ENCODE measurements at places on chromosomes 3 and 15.

- no peak for DNase-seq
These were observed 42.3 kb upstream of the ARL8B start for GRCh38 chr3:5079761-5080160.

GRCh38 chr3:72298201-72299152 lies 513.5 kb upstream of the PROK2 start:
- no peak for DNase-seq

- DNase-seq, result no peak
These were observed 533.0 kb upstream of the SEMA6D start for GRCh38 chr15:47184003-47184907.

- DNase-seq, result no peak
These were observed 767.7 kb upstream of the LMCD1 start for GRCh38 chr3:7733933-7734332.

- no peak for DNase-seq
These were observed 12.7 kb downstream of the TRPM1 start for GRCh38 chr15:31088672-31089367.

DNA sequence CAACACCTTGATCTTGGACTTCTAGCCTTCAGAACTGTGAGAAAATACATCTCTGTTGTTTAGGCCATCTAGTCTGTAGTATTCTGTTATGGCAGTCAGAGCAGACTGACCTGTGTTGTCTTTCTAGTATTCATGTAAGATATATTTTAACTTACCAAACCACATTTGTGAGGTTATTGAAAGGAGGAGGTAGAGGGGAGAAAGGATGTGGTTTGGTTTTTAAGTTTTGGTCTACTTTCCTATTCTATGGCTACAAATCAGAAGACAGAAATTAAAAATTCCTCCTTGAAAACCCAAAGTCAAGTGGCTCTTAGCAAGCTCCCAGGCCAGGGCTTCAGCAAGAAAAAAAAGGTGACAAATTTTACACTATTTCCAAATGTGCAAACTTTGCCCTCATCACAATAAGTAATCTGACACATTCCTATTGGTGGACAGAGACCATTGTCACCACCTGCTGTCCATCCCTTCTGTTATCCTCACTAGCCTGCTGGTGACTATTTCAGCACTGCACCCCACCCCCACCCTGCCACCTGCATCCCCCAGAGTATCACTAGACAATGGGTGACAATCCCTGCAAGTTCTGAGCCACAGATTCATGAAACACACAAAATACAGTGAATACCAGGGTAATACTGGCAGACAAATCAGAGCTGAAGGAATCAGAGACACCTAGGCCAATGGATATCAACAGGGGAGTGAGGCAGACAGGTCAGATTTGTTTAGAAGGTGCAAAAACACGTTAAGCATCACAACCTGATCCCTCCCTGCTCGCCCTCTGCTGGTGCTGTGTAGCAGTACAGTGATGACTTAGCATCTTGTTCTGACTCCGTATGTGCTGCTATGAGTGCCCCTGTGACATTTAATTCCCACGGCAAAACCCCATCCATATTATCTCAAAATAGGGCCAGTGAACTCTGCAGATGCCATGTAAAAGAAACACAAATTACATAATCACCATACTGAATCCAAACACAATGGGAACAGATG lies 79.0 kb upstream of the DCLK3 start:
- DNase-seq, result peak; percentile 39

GRCh38 chr15:83970295-83970890 lies 265.2 kb upstream of the GOLGA6L4 start:
- no peak for DNase-seq

GRCh38 chr15:66772604-66773128 lies 70.6 kb downstream of the SMAD6 start:
- no peak for DNase-seq

DNA sequence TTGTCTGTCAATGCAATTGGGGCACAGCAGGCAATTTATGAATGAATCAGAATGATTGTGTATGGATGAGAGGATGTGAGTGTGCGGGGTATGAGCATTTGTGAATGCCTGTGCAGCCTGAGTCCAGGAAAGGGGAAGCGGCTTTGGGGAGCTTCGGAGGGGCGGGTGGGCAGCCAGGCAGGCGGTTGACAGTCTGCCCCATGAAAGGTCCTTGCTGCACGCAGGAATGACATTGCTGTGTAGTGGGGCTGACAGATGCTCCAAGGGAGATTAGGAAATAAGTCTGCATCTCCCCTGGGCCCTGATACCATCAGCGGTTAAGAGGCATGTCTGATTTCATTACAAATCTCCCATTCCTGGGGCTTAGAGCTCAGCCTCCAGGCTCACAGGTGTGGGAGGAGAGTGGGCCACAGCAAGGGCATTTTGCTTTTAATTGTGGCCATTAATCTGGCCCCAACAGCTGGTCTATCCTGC lies 26.4 kb upstream of the TSPAN3 start:
- DNase-seq, result peak; percentile 96

DNA sequence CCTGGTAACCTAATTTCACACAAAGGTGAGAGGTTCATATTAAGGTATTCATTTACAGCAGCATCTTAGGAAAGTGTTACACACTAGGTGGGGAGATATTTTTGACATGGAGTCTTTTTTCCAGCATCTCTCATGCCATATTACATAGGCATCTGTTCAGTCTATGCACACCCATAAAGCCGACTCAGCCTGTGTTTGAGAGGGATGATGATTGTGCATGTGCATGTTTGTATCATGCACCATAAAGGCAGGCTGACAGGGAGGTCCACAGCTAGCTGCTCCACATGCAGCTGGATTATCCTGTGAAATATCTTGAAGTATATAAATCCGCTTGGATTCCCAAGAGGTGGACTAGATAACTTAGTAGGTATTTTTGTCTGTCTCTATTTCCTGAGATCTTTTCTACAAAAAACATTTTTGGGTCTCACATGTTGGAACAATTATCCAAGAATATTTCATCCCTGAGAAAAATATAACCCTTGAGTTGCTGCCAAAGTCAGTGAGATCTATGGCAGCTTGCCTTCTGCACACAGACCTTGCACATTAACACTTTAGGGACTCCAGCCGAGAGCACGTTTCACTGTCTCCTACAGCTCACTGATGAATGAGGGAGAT lies 288.4 kb upstream of the DPH6 start:
- DNase-seq, result no peak

GRCh38 chr3:29764603-29765254 lies 483.9 kb downstream of the RBMS3 start:
- no peak for DNase-seq

DNA sequence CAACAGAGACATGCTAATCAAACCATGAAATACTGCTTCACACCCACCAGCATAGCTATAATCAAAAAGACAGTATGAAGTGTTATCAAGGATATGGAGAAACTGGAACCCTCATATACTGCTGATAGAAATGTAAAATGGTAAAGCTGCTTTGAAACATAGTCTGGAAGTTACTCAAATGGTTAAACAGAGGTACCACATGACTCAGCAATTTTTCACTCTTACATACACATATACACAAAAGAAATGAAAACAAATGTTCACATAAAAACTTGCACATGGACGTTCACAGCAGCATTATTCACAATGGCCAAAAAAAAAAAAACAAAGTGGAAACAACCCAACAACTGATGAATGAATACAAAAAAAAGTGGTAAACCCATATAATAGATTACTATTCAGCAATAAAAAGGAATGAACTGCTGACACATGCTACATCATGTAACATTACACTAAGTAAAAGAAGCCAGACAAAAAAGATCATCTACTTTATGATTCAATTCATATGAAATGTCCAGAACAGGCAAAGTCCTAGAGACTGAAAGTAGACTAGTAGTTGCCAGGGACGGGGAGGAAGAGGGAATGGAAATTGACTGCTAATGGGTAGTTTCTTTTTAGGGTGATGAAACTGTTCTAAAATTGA lies 23.2 kb downstream of the ZNF148 start:
- peak; percentile 41 for DNase-seq

DNA sequence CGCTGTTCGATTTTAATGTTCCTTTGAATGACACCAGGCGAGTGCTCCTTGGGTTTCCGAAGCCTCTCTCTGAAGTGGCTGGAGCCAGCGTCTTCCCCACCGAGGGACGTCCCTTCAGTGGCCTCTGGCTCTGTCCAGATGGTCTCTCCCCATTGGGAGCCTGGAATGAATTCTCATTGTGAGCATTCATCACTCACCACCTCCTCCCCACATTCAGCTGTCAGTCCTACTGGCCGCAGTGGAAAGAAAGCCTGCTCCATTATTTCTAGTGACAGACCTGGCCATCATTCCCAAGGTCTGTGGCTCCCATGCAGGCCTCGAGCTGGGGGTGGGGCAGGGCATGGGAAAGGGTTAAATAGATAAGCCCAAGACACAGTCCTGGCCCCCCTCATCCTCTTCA lies 35.2 kb downstream of the ZNF710 start:
- DNase-seq, result no peak

DNA sequence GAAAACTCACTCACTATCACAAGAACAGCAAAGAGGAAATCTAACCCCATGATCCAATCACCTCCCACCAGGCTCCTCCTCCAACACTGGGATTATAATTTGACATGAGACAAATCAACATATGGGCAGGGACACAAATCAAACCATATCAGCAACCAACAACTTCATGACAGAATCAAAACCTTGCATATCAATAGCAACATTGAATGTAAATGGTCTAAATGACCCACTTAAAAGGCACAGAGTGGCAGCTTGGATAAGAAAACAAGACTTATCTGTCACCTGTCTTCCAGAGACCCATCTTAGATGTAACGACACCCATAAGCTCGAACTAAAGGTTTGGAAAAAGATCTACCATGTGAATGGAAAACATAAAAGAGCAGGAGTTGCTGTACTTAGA lies 40.8 kb downstream of the HDGFL3 start:
- DNase-seq, result no peak

DNA sequence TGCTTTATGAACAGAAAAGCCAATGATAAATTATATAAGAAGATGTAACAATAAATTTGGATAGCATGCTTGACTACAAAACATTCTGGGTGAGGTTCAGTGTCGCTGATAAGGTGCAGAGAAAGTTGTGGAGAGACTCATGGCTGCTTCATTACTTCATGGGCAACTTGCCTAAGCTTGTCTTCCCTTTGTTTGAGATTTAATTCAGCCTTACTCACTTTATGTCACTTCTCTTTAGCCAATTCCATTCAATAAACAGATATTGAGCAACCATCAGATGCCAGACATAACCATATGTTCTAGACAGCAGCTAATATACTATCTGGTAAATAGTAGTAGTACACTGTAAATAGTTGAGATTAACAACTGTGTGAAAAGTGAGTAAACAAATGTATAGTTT lies 401.5 kb upstream of the FRG2C start:
- DNase-seq, result no peak

DNA sequence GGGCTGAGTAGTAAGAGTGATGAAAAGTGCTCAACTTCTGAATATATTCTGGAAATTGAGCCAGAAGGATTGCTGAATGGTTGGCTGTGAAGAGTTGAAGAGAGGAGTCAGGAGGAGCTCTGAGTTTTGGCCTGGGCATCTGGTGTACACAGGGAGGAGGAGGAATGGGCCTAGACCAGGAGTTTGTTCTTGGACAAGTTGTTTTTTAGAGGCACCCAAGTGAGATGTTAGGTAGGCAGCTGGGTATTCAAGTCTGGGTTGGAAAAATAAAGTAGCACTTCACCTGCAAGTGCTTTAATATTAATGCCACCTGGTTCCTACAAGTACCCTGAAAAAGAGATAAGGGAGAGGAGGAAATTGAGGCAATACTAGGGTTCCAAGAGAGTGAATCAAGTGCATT lies 14.7 kb downstream of the BSN start:
- DNase-seq, result no peak

DNA sequence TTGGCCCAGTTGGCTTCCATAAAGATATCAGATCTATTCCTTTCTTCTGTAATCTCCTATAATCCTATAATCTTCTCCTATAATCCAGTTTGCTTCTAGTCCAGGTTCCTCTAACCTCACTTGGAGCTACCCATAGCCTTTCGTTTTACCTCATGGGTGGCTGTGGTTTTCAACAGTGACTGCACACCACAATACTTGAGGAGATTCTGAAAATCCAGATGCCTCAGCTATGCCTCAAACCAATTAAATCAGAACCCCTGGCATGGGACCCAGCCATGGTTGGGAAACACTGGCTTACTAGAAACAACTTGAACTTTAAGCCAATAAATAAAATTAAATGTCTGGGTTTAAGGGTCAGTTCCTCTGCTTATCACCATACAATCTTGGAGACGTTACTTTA lies 86.1 kb upstream of the NTRK3 start:
- no peak for DNase-seq

- DNase-seq, result no peak
These were observed 67.2 kb downstream of the EIF4E3 start for GRCh38 chr3:71657831-71658530.

GRCh38 chr3:48575366-48575765 lies 11.8 kb upstream of the UCN2 start:
- DNase-seq, result no peak

DNA sequence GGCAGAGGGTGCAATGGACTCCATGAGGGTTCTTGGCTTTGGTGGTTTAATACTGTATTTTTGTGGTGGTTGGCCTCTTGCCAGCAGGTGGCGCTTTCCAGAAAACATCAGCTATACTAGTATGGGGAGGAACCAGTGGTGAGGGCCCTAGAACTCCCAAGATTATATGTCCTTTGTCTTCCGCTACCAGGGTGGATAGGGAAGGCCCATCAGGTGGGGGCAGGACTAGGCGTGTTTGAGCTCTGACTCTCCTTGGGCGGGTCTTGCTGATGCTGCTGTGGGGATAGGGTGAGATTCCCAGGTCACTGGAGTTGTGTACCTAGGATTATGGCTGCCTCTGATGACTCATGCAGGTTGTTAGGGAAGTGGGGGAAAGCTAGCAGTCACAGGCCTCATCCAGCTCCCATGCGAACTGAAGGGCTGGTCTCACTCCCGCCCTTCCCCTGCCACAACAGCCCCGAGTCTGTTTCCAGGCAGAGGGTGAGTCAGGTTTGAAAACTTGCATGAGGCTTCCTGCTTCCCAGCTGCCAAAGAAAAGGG lies 357.7 kb downstream of the OTOL1 start:
- DNase-seq, result peak; percentile 50

- DNase-seq, result no peak
These were observed 19.3 kb upstream of the PRR23E start for GRCh38 chr3:127173516-127174166.

DNA sequence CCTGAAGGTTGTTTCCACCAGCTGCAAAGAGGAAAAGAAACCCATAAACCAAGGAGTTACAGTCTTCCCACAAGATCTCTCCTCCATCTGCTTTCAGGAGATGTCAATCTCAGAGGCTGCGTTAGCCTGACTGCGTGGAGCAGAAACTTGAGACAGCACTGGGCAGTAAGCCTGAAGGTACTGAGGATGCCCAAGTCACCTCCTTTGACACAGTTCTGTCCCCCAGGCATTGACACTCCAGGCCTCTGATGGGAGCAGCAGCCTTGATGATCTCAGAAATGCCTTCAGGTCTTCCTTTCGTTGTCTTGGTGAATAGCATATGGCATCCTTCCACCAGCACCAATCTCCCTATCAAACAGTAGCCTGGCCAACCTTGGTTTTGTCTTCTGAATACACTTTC lies 89.3 kb downstream of the OXNAD1 start:
- DNase-seq, result no peak

DNA sequence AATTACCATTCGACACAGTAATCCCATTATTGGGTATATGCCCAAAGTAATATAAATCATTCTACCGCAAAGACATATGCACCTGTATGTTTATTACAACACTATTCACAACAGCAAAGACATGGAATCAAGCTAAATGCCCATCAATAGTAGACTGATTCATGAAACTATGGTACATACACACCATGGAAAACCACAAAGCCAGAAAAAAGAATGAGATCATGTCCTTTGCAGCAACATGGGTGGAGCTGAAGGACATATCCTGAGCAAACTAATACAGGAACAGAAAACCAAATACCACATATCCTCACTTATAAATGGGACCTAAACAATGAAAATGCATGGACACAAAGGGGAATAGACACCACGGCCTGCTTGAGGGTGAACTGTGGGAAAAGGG lies 11.1 kb upstream of the MCF2L2 start:
- DNase-seq, result no peak
